Left cardiac atrium (tissue), 4 donors: ENCODE measurements at places on chromosomes 6 and 20. TPM values are rescaled to one million over a fixed set of nuclear protein-coding genes. Genes with fewer than 3 reads are reported as not detected.

DNA sequence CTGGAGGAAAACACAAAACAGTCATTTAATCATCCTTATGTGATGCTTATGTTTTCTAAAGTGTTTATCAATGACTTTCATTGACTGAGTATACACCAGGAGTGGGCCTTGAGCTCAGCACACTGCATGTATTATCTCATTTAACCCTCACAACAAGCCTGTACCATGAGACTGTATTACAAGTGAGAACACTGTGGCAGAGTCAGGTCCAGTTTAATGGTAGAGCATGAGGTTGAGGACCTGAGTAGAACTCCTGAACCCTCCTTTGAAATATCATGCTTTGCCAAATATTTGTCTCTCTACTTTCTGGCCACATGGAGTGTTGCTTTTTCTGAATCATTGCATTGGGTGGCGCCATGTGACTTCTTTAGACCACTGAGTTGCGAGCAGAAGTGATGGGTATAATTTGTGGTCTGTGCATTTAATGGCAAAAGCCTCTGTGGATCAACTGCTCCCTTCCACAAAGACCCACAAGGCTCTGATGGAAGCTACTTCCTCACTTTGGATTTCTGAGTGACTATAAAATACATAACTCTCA lies 65.0 kb upstream of the SIRPG start:
- DNase-seq: no peak

GRCh38 chr6:117309069-117309468 lies 43.7 kb downstream of the VGLL2 start:
- no peak for DNase-seq

DNA sequence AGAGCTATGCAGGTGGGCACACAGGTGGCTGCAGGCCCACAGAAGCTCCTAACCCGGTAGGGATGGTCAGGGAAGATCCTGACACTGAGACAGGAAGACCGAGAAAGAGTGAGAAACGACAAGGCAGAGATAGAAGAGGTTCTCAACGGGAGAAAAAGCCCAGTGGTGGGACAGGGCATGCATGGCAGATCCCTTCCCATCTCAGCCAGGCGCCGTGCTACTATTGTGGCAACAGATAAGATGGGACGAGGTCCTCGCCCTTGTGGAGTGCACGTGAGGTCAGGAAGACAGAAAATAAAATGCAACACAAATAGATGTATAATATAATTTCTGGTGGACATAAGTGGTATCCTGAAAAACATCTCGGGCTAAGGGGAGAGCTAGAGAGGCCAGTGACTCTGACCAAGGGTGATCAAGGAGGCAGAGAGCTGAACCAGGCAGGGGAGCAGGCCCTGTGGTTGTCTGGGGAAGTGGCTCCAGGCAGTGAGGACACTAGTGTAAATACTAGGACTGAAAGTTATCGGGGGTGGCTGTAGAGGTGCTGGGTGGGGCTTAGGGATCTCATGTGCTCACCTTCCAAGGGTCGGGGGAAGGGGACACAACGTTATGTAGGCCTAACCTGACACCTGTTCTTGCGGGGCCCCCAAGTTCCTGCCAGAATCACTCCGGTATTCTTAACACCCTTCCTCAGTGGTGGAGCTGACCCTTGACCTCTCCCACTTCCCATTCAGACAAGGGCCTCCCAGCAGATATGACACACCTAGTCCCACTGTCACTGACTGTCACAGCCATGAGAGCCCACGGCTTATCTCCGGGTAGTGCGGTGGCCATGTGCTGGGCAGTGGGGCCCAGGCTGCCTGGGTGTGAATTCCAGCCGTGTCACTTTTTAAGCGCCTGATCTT lies 1.0 kb downstream of the SRXN1 start:
- no peak for DNase-seq

GRCh38 chr6:106014955-106015354 lies 71.2 kb upstream of the PRDM1 start:
- DNase-seq: no peak

- DNase-seq: no peak
Observed at GRCh38 chr6:39104528-39104927, 10.5 kb downstream of the SAYSD1 start.

DNA sequence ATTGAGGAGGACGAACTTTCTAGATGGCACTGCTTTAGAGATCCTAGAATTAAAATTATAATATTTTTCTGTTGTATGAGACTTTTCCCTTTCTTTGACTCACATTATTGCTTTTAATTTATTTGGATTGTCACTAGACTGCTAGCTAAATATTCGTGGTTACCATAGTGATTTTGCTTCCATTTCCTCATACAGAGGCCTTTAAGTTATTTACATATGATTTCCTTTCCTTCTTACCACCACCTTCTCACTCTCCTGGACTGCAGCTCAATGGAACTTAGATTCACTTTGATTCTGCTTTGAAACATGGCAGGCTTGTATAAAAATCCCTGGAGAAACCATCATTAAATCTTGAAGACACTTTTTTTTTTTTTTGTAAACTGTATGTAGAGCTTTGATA lies 222.9 kb downstream of the LAMA2 start:
- no peak for DNase-seq

GRCh38 chr6:32045811-32046449 lies 7.7 kb downstream of the CYP21A2 start:
- no peak for DNase-seq

DNA sequence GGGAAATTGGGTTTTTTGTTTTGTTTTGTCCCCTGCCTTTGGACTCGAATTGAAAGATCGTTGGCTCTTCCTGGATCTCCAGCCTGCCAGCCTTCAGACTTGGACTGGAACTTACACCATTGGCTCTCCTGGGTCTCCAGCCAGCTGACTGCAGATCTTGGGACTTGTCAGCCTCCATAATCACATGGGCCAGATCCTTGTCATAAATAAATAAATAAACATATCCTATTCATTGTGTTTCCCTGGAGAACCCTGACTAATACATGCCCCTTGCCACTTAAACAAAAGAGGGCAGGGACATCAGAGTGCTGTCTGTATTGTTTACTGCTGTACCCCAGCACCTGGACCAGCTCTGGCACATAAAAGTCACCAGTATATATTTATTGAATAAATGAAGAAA lies 101.5 kb downstream of the CAP2 start:
- DNase-seq: no peak

GRCh38 chr6:34810936-34811632 lies 19.2 kb downstream of the BLTP3A start:
- no peak for DNase-seq

GRCh38 chr6:92114091-92114675 lies 1305.2 kb downstream of the EPHA7 start:
- no peak for DNase-seq

GRCh38 chr6:75579951-75580350 lies 21.7 kb upstream of the SENP6 start:
- no peak for DNase-seq

DNA sequence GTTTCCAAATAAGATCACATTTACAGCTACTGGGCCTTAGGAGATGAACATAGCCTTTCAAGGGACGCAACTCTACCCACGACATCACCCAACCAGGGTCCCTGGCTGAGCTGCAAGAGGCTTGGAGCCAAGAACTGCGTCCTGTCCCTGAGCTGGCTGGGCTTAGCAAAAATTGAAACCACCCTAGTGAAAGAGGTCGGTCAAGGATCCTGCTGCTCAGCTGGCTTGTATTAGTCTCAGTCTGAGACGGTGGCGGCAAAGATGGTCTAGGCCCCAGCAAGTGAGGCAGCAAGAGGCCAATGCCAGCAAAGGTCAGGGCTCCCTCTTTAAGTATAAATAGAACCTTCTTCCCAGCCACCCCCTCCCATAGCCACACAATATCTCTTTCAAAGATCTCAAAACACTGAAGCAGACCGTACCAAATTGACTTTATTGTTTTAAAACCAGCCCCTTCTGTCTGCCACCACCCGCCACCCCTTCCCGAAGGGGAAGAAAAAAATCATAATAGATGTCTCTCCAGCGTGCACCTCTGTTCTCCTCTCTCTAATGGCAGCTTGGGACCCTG lies 140.5 kb downstream of the EYA2 start:
- no peak for DNase-seq

DNA sequence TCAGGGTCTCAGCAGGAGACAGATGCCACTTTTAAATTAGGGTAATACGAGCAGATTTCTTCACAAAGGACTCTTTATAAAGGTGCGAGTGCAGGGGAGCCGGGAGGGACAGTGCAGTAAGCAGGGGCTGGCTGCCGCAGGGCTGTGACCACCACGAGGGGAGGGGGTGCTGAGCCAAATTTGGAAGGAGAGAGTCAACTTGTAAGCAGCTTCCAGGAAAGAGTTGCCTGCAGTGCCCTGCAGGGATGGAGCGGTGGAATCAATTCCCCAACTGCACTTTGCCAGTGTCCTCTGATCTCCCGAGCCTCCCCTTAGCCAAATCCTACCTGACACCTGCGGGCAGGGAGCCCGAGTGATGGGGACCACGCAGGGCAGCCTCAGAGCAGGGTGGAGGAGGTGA lies 13.9 kb upstream of the CCDC167 start:
- no peak for DNase-seq

DNA sequence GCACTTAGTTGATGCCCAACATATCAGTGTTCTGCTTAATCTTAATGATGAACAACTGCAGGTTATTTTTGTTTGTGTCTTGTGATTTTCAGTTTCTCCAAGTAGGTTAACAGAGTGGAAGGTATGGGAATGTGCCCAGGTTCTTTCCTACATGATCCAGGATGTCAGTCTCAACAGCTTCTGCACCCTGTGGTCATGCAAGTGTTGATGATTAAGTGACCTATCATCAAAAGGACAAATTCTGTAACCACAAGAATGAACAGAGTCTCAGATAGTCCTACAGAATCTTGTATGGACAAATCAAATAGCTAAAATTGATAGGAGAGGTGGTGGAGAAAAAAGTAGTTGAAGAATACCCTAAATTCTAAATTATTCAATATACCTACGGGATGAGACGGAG lies 26.1 kb downstream of the MAN1A1 start:
- no peak for DNase-seq

- DNase-seq: no peak
Observed at GRCh38 chr6:134529305-134529704, 211.4 kb upstream of the SGK1 start.

DNA sequence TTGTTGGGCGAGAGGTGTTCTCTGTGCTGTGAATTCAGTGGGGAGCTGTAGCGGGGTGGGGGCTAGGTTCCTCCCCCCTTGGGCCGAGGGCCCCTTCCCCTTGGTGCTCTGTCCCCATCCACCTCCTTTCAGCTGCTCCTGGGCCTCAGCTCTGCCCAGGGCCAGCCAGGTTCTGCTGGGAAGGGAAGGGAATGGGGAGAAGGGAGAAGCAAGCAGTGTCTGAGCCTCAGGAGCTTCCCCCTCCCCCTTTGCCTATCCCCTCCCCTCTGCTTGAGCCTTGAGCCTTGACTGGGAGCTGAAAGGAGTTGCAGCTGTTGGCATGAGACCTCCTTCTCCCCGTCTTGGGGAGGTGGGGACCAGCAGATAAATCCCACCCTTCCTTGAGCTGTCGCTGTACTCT lies 576 bp upstream of the RRP36 start:
- DNase-seq: no peak

GRCh38 chr20:61353261-61354000 lies 101.4 kb downstream of the CDH4 start:
- no peak for DNase-seq

DNA sequence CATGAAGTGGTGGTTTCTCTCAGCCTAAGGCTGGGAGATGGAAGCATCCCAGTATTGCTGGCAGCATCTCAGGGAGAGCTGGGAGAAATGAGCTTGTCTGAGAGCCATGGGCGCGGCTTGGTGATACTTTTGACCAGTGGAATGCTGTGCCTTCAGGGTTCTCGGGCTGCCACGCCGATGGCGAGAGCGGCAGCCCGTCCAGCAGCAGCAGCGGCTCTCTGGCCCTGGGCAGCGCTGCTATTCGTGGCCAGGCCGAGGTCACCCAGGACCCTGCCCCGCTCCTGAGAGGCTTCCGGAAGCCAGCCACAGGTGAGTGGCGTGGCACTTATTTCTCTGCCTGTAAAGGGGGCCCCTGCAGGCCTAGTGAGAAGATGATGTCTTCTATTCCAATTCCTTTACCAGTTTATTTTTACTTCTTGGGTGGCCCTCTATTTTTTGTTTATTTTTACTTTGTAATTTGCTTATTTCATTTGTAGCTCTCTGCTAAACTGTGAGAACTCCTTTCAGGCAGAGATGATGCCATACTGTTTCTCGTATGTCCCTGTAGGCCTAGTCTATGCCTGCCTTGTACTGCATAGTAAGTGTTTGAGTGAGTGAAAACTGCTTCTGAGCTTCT lies 71.7 kb downstream of the ASXL1 start:
- DNase-seq: no peak

DNA sequence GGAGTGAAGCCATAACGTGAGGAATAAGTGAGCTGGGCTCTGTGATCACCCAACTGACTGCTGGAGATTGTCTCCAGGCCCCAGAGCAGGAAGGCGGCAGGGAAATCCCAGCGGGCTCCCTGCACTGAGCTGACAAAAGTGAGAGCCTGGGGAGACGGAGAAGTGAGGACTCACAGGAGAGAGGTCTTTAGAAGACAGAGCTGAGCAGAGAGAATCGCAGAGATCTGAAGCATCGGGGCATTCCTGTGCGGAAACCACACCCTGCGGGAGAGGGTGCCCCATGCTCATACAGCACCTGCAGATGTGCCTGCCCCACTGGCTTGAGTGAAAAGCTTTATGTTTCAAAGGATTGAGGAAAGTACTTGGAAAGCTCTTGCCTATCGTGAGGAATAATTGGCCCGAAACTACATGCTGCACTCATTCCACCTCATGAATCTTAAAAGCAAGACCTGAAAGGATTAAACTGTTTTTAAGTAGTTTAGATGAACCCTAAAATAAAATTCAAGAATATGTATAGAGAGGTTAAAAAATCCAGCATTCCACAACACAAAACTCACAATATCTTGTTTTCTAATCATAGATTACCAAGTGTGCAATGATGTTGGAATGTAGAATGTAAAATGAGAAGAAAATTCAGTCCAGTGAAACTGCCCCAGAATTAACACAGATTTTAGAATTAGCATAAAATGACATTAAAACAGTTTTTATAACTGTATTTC lies 17.7 kb upstream of the THBS2 start:
- no peak for DNase-seq

GRCh38 chr6:96760153-96760687 lies 77.1 kb downstream of the GPR63 start:
- no peak for DNase-seq

Gene NCOA7
- total RNA-seq: 24.8 TPM

Gene MRPS18A
- 34.8 TPM for total RNA-seq

Gene CCM2L
- 7.8 TPM for total RNA-seq

Gene SAMD5
- total RNA-seq: 2.1 TPM

Gene SYTL3
- total RNA-seq: 4.4 TPM

Gene TEAD3
- total RNA-seq: 39.6 TPM

Gene LGSN
- not detected for total RNA-seq

Gene TULP1
- 0.32 TPM for total RNA-seq
